ENCODE measurements at places on chromosomes 13 and 19.

DNA sequence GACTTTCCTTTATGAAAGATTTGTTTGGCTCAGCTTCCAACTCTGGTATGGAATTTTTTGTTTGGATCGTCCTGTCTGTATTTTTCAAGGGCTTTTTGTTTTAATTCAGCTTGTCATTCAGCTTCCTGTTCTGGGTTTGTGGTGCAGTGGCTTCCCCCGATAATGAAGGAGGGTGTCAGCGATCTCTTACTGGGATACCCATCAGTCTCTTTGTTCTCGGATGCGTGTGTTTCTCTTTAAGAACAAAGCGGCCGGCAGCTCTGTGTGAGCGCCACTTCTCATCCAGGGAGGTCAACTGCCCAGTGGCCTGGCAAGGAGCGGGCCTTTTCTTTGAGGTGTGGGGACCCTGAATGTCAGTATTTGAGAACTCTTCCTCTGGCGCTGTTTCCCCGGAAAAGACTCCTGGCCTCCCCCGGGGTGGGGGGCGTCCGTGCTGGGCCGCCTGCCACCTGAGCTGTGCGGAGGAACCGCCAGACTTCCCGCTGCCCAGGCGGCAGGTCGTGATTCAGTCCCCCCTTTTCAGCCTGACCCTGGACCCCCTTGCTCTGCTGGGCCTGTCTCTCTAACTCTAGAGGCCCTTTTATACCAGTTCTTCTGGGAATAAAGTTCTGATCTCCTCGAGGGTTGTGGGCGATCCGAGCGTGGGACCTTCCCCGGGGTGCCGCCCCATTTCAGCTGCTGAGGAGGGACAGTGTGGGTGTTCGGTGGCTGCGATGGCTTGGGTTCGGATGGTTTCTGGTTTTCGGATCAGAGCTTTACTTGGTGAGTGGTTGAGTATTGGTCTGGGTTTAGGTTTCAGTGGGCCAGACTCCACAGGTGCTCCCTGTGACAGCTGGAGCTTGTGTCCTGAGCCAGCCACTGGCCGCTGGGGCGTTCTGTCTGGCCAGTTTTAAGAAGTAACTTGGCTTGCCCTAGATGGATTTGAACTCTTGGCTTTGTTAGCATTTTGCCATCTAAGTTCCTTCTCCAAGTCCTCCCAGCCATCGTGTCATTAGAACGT is 3.4 kb downstream of the SF3A2 start:
- DNase-seq, result peak; percentile 84

DNA sequence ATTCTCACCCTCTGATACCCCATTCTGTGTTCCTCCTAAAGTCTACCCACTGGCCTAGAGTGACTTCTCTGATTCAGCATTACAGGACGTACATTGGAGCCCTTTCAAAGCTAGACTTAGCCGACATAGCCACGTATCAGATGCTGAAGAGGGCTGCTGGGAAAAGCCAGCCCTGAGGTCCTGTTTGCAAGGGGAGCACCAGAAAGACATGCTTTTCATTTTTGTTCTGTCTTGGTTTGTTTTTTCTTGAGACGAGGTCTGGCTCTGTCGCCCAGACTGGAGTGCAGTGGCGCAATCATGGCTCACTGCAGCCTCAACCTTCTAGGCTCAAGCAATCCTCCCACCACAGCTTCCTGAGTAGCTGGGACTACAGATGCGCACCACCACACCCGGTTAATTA is 6.3 kb upstream of the ZSWIM4 start:
- DNase-seq, result peak; percentile 97

GRCh38 chr19:51687791-51688670 is 5.1 kb upstream of the SPACA6 start:
- DNase-seq, result peak; percentile 78

DNA sequence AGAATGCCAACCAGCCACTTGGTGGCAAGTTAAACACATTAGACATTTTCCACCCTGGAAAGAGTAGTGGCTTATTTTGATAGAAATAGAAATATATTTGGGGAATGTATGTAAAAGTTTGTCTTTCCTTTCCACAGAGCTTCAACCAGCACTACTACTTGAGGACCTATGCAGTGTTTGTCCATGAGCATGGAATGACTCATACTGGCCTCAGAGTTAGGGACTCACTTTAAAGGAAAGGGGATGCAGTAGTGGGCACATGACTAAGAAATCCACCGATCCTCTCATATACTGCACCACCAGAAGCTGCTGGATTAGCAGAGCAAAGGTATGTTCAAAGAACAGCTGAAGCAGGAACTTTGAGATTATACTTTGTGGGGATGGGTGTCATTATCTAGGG is 62.6 kb downstream of the LACC1 start:
- DNase-seq, result peak; percentile 1

DNA sequence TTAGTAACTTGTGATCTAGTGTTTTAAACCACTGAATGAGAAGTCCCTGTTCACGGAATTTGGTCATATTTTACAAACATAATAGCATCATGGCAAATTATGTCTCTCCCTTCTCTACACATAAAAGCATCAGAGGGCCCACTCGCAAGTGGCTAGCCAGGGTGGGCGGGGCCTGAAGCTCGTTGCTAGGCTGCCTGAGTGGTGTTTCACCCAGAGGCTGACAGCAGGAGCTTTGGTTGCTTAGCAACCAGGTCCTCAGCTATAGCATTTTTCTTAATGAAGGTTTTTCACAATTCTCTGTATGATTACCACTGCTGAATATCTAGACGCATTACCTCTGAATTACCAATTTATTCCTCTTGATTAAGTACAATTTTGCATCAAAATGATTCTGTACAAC is 126.5 kb downstream of the NALCN start:
- peak; percentile 65 for DNase-seq

- DNase-seq, result no peak
These were observed 54.5 kb downstream of the ATP7B start for GRCh38 chr13:51956717-51957116.

- no peak for DNase-seq
These were observed 246.3 kb upstream of the TSHZ3 start for GRCh38 chr19:31595521-31595920.
